HCT116 (cell line): ENCODE measurements at places on chromosomes 11 and 22. TPM values are rescaled to one million over a fixed set of nuclear protein-coding genes. Genes with fewer than 3 reads are reported as not detected.

DNA sequence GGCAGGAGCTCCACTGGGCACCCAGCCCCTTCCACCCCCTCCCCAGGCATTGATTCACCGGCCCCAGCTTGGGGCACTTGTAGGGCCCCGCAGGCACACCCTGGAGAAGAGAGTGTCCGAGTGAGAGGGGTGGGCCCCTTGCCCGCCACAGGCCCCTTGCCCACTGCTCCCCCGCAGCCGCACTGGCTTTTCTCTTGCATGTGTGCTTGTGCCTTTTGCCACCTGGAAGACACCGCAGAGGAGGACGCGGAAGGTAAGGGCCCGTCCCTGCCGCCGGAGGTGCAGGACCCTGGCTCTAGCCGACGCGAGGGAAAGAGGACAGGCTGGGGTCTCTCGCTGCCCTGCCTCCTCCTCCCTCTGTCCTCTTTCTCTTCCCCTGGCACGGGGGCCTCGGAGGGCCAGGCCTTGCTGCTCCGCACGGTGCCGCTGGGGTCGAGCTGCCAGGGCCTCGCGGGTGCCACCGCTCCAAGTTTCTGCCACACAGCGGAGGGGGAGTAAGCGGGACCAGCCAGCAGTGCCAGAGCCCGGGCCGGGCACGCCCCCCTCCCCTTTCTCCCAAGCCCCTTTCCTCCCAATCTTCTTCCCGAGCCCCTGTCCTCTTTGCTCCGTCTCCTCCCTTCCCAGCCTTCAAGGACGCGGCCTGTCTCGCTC, 9.5 kb downstream of the TNNT3 start:
- H3K4me3 ChIP-seq, result no peak overlapping the region
- no peaks in the 10 kb centered on the region for H3K27me3 ChIP-seq
- DNase-seq, result no peak
- H3K27ac ChIP-seq, result no peak overlapping the region
- H3K36me3 ChIP-seq, result no peaks in the 10 kb centered on the region

DNA sequence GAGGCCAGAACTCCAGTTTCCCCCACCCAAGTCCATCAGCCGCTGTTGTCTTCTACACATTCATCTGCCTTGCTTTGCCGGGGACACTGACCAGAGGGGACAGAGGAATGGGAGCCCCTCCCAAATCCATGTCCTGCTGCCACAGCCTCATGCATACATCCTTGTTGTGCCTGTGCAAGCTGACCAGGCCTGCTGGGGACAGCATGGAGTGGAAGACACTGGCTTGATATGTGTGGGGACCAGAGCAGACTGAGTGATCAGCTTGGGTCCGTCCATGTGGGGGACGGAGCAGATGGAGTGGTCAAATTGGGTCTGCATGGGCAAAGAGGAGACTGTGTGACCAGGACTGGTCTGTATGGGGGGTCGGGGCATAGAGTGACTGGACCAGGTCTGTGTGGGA, 43.8 kb downstream of the KCNC1 start:
- no peak for DNase-seq
- H3K4me1 ChIP-seq, result no peaks in the 10 kb centered on the region
- no peaks in the 10 kb centered on the region for H3K27me3 ChIP-seq
- H3K27ac ChIP-seq, result no peak overlapping the region

- H3K4me3 ChIP-seq, result no peak overlapping the region
- H3K36me3 ChIP-seq, result no peaks in the 10 kb centered on the region
- no peak overlapping the region for H3K27ac ChIP-seq
- H3K4me1 ChIP-seq, result no peaks in the 10 kb centered on the region
- no peak for DNase-seq
These were observed 137.5 kb upstream of the TRPC6 start for GRCh38 chr11:101721270-101721669.

GRCh38 chr22:29480512-29481264, 670 bp downstream of the NEFH start:
- H3K4me3 ChIP-seq, result no peak overlapping the region
- H3K27me3 ChIP-seq, result no peaks in the 10 kb centered on the region; the same call in 1 of the 2 replicates
- DNase-seq, result no peak

DNA sequence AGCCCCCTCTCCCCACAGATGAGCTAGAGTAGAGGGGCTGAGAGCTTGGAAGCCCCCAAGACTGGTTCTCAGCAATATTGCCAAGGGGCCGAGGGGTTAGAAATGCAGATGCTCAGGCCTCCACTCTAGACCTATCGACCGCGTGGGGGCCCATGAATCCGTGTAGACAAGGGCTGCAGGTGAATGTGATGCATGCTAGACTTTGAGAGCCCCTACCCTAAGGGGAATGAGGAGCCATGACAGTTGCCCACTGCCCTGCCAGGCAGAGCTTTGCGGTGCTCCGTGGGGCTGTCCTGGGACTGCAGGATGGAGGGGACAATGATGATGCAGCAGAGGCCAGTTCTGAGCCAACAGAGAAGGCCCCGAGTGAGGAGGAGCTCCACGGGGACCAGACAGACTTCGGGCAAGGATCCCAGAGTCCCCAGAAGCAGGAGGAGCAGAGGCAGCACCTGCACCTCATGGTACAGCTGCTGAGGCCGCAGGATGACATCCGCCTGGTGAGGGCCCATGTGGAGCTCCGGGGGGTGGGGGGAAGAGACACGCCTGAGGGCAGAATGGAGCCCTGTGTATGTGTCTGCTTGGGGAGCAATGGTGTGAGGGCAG, 1.3 kb downstream of the SSH3 start:
- H3K27ac ChIP-seq, result peak overlapping the region; percentile 85
- DNase-seq, result no peak
- no peaks in the 10 kb centered on the region for H3K27me3 ChIP-seq
- peaks cover 10% of the 10 kb centered on the region for H3K36me3 ChIP-seq

GRCh38 chr11:132312701-132313111, 942.3 kb downstream of the NTM start:
- no peaks in the 10 kb centered on the region for H3K36me3 ChIP-seq
- no peaks in the 10 kb centered on the region for H3K27me3 ChIP-seq
- no peak for DNase-seq

- no peak overlapping the region for H3K4me3 ChIP-seq
- DNase-seq, result no peak
- H3K27ac ChIP-seq, result no peak overlapping the region
- H3K27me3 ChIP-seq, result no peaks in the 10 kb centered on the region
These were observed 40.2 kb downstream of the SNX19 start for GRCh38 chr11:130876100-130876499.

DNA sequence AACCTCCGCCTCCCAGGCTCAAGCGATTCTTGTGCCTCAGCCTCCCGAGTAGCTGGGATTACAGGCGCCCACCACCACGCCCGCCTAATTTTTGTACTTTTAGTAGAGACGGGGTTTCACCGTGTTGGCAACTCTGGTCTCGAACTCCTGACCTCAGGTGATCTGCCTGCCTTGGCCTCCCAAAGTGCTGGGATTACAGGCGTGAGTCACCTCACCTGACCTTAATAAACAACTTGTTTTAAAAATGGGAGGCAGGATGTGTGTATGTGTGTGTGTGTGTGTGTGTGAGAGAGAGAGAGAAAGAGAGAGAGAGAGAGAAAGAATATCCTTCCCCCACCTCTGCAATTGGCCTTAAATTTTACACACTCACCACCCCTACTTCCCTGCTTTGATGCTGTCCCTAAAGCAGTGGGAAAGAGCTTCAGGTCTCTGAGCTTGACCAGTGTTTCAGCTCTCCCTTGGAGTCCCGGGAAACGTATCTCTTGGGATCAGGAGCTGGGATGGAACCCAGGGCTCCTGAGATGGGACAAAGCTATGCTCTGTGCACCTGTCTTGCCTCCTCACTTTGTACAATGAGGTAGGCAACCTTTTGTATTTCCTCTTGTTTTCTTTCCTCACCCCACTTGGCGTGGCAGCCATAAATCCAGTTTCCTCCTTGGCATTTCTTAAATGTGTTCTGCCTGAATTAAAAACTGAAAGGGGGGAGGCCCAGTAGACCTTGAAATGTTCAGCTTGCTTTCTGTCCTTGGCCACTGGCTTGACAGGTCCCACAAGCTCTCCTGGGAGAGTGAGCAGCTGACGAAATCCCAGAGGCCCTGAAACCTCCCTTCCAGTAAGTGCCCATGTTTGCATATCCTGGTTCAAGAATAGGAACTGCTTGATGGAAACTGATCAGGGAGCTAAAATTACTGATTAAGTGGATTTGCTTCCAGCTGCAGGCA, 17.8 kb upstream of the XBP1 start:
- no peak for DNase-seq
- H3K4me3 ChIP-seq, result no peak overlapping the region
- peaks cover 9% of the 10 kb centered on the region; the same call in 1 of the 2 replicates for H3K4me1 ChIP-seq

DNA sequence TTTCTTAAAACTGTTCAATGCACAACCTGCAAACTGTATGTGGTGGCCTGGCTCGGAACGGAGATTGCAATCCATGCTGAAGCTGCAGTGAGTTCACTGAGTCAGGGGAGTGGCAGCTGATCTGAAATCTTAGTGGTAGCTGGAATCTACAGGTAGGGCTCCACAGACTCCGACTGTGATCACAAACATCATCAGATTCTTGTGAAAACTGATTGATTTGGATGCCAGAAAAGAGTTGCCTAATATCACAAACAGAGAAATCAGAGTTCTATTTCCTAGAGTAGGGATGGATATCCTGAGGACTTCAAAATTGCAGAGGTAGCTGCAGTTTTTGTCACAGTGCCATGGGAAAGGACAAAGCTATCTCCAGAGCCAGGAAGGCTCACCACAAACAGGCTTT, 57.5 kb upstream of the SC5D start:
- DNase-seq, result no peak
- no peak overlapping the region for H3K27ac ChIP-seq
- no peaks in the 10 kb centered on the region for H3K36me3 ChIP-seq
- peaks cover 8% of the 10 kb centered on the region; the same call in 1 of the 2 replicates for H3K27me3 ChIP-seq
- H3K4me3 ChIP-seq, result no peak overlapping the region
- no peaks in the 10 kb centered on the region for H3K4me1 ChIP-seq

GRCh38 chr11:66631883-66632282, 6.6 kb upstream of the RBM4 start:
- no peak for DNase-seq
- H3K27me3 ChIP-seq, result no peaks in the 10 kb centered on the region

GRCh38 chr11:28849053-28849452, 740.9 kb downstream of the METTL15 start:
- DNase-seq, result no peak
- no peak overlapping the region for H3K27ac ChIP-seq
- H3K27me3 ChIP-seq, result no peaks in the 10 kb centered on the region
- H3K4me1 ChIP-seq, result no peaks in the 10 kb centered on the region

- H3K4me3 ChIP-seq, result no peak overlapping the region
- H3K27ac ChIP-seq, result peak overlapping the region; percentile 35
- no peaks in the 10 kb centered on the region for H3K36me3 ChIP-seq
- no peak for DNase-seq
- H3K27me3 ChIP-seq, result no peaks in the 10 kb centered on the region
- H3K4me1 ChIP-seq, result peaks cover 20% of the 10 kb centered on the region
These were observed 35.1 kb upstream of the SUSD2 start for GRCh38 chr22:24146194-24146616.

DNA sequence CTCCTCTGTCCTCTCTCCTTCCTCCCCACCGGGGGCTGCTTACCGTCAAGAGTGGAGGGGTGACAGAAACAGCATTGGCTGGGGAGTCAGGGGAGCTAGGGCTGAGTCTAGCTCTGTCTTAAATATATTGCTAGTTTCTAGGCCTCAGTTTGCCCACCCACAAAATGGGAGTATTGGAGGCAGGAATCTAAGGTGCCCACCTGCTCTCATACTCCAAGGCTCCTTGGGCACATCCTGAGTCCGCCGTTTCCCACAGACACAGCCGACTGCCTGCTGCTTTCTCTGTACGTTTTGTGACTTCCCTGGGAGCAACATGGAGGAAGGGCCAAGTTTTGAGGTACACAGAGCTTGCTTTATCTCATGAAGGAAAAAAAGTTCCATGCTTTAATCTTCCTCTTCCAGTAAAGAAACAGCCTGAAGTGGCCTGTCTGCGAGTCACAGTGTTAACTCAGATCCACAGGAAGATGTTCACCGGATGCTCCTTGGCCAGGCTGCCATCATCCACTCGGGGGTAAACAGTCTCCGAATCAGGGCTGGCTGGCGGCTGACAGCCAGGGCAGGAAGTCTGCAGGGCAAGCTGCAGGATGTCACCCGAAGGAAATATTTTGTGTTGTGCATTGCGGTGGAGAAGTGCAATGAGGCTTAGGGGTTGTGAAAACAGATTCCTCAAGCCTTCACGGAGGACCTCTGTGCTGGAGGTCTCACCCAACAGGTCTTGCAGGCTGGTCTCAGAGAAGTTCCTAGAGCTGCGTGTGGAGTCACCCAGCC, 11.0 kb upstream of the CERK start:
- no peak for DNase-seq
- no peaks in the 10 kb centered on the region for H3K36me3 ChIP-seq
- no peak overlapping the region for H3K4me3 ChIP-seq
- peaks cover 8% of the 10 kb centered on the region for H3K4me1 ChIP-seq
- no peaks in the 10 kb centered on the region for H3K27me3 ChIP-seq

DNA sequence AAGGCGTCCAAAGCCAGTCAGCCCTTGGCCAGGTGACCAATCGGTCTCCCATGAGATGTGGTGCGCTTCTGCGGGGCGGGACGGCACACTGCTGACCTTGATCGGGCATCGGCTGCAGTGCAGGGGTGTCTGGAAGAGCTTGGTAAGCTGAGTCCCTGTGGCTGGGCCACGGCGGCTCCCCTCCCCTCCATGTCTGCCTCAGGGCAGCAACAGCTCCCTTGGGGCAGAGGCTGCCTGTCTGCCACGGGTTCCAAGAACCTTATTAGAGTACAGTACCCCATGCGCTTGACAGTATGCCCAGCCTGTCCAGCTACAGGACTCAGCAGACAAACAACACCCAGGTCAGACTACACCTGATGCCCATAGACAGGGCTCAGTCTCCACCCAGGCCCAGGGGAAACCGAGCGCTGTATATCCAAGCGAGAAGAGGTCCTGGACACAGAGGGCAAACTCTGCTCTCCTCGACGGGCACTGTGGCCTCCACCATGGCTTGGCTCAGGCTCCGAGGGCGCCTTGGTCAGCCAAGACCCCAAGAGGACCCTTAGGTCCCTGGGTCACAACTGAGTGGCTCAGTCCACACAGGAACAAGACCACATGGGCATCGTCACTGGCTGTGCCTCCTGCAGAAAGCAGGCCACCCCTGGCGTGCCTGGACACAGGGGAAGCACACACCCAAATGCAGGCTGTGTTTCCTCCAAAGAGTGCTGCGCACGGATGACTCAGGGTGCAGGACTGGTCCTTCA, 18.9 kb downstream of the TSPAN32 start:
- no peaks in the 10 kb centered on the region for H3K4me1 ChIP-seq
- DNase-seq, result no peak
- no peak overlapping the region for H3K4me3 ChIP-seq
- H3K27ac ChIP-seq, result no peak overlapping the region
- no peaks in the 10 kb centered on the region for H3K36me3 ChIP-seq

DNA sequence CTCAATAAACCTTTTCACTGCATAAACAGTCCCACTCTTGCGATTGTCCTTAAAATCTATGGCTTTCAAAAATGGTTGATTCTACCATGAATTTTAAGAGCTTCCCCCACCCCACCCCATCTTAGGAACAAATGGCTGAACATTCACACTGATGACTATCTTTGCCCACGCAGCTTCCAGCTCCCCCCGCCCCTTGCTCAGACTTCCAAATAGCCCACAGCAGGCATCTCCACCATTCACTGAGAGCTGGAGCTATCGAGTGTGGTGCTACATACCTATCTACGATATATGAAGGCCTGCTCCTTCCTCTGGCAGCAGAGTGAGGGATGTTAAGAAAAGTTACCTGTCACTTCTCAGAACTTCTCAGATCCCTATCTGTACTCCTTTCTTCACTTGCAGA, 26.7 kb downstream of the EIF3F start:
- H3K27me3 ChIP-seq, result peaks cover 14% of the 10 kb centered on the region; the same call in 1 of the 2 replicates
- H3K4me1 ChIP-seq, result no peaks in the 10 kb centered on the region
- H3K4me3 ChIP-seq, result no peak overlapping the region

Gene SMTNL1
- not detected for total RNA-seq

Gene ADM
- 87.2 TPM for total RNA-seq

Gene AHNAK
- total RNA-seq, result 239 TPM

Gene LINC01488
- total RNA-seq, result not detected

Gene ARHGAP20
- total RNA-seq, result not detected

Gene HSPB2
- total RNA-seq, result not detected

Gene CRYBB3
- 0.64 TPM for total RNA-seq
